Tongue (tissue), 3 donors: ENCODE measurements at places on chromosomes 12 and 14. TPM values are rescaled to one million over a fixed set of nuclear protein-coding genes. Genes with fewer than 3 reads are reported as not detected.

CCDC85C gene
- 8.4 TPM for total RNA-seq

SMIM41 gene
- 0.82 TPM for total RNA-seq

- no peak for DNase-seq
Measured at GRCh38 chr12:52189376-52190174, 2.2 kb downstream of the KRT80 start.

GRCh38 chr12:52390739-52391617 is 5.5 kb upstream of the KRT84 start:
- DNase-seq: peak; percentile 37

DNA sequence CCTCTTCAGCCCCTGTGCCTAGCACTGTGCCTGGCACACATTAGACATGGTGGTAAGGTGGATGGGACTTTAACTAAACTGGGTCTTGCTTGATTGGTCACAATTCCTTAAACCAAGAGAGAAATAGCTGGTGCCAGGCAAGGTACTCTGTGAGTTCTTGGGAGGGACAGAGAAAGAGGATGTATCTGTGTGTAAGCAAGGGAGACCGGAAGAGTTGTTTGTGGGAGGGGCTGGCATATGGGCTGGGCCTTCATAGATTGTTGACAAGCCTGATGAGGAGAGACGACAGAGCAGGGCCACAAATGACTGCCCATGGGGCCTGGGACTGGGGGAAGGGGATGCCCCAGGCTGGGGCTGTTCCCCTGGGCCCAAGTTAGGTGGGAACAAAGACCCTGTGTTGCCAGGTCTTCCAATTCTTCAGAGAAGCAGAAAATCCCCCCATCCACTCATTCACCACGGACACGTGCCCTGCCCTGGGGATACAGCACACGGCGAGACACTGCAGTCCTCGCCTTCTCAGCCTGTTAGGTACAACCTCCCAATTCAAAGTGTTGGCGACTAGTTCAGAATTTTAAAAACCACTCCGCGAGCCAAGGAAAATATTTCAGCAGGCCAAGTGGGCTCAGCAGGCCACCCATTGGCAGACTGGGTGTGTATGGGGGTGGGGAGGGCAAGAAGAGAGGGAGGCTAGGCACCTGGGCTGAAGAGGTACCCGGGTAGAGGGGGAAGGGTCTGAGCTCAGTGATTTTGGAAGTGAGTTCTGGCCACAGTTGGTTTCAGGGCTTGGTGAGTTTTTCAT is 11.4 kb upstream of the CYP46A1 start:
- no peak for DNase-seq

DNA sequence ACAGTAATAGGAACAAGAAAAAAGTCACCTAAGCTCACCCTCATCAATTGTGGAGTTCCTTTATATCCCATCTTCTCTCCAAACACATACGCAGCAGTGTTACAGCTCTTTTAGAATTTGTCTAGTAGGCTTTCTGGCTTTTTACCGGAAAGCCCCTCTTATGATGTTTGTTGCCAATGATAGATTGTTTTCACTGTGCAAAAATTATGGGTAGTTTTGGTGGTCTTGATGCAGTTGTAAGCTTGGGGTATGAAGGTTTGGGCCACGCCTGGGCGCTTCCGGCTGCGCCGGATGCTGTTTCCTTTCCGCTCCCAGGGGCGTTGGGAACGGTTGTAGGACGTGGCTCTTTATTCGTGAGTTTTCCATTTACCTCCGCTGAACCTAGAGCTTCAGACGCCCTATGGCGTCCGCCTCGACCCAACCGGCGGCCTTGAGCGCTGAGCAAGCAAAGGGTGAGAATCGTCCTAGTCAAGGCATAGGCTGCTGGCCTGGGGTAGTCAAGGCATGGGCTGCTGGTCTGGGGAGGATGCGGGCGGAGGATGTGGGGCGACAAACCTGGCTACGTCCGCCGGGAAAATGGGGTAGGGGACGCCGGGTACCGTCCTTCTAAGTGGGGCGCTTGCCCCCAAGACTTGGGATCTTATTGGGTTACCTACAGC is at the start of the genes C12orf57 and RNU7-1:
C12orf57 (plus strand) TSS at position 301 of the 659 bp plus-strand sequence; CDS start at position 401, 100 bp downstream.
RNU7-1 (plus strand) TSS at position 95 of the 659 bp plus-strand sequence.
- peak; percentile 95 for DNase-seq
